Left ventricle myocardium inferior (tissue), 1 donor: ENCODE measurements at places on chromosomes 2 and 18. TPM values are rescaled to one million over a fixed set of nuclear protein-coding genes. Genes with fewer than 3 reads are reported as not detected.

DNA sequence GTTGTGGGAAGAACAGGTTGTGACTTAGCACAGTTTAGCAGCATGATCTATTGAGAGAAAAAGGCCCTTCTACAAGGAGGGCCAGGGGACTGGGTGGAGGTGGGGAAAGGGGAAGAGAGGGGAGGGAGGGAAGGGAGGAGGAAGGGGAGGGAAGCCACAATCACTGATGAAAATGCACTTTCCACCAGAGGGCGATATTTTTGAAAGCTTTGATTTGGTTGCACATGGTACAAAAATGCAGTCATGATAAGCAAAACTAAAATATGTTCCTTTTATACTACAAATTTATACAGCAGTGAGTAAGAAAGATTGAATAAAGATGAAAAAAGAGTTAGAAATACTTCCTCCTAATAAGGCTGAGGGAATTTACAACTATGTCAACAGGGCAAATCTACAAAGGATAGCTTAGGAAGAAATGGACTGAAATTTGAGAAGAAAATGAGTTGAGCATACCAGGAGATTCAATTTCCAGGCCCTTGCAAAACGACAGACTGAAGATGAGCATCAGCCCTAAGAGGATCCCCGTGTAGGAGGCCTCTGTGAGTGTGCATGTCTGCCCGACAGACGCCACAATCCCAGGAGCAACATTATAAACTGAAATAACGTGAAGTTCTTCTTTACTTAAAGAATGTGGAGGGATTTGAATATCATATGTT, 17.2 kb downstream of the SH3YL1 start:
- no peak for DNase-seq
- H3K4me1 ChIP-seq = no peaks in the 10 kb centered on the region
- peaks cover 68% of the 10 kb centered on the region for H3K36me3 ChIP-seq
- H3K4me3 ChIP-seq = no peak overlapping the region
- no peaks in the 10 kb centered on the region for H3K27me3 ChIP-seq
- no peak overlapping the region for H3K27ac ChIP-seq

DNA sequence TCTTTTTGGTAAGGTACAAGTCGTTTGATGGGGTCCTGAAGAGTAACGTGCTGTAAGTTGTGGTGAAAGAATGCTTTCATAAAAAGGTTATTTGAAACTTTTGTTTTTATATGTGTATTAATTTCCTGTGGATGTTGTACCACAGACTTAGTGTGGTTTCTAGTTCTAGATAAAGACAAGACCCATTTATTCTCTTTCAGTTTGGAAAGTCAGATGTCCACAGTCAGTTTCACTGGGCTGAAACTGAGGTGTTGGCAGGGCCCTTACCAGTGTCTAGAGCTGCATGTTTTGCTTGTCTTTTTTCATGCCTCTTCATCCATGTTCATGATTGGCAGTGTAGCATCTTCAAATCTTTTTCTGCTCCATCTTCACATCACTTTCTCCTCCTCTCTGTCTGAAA, 22.1 kb upstream of the DOCK10 start:
- no peaks in the 10 kb centered on the region for H3K4me1 ChIP-seq
- no peak for DNase-seq
- no peaks in the 10 kb centered on the region for H3K27me3 ChIP-seq
- H3K27ac ChIP-seq = no peak overlapping the region
- no peaks in the 10 kb centered on the region for H3K36me3 ChIP-seq
- no peak overlapping the region for H3K4me3 ChIP-seq

GRCh38 chr2:107663632-107664031, 163.1 kb upstream of the RGPD4 start:
- no peaks in the 10 kb centered on the region for H3K27me3 ChIP-seq
- no peak overlapping the region for H3K27ac ChIP-seq
- H3K4me1 ChIP-seq = no peaks in the 10 kb centered on the region

DNA sequence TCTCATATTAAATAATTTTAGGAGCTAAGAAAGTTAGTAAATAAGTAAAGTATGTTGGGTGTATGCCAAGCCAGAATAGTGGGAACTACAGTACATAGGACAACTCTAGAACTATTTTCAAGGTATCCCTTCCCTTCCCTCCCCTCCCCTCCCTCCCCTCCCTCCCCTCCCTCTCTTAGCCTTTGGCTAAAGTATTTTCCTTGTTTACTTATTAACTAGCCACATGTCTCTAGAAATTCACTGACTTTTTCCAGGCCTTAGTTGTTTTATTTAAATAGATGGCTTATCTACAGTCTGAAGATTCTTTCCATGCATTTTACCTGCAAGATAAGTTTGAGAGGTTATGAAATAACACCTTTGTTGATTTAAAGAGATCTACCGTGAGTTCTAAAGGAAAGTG, 402.1 kb downstream of the PARD3B start:
- DNase-seq = no peak
- no peaks in the 10 kb centered on the region for H3K27me3 ChIP-seq
- H3K27ac ChIP-seq = no peak overlapping the region
- no peaks in the 10 kb centered on the region for H3K36me3 ChIP-seq
- no peaks in the 10 kb centered on the region for H3K4me1 ChIP-seq
- H3K4me3 ChIP-seq = no peak overlapping the region

GRCh38 chr18:46335534-46336101, 231.4 kb downstream of the HAUS1 start:
- H3K27me3 ChIP-seq = no peaks in the 10 kb centered on the region
- H3K27ac ChIP-seq = peak overlapping the region; percentile 75
- peak; percentile 28 for DNase-seq

DNA sequence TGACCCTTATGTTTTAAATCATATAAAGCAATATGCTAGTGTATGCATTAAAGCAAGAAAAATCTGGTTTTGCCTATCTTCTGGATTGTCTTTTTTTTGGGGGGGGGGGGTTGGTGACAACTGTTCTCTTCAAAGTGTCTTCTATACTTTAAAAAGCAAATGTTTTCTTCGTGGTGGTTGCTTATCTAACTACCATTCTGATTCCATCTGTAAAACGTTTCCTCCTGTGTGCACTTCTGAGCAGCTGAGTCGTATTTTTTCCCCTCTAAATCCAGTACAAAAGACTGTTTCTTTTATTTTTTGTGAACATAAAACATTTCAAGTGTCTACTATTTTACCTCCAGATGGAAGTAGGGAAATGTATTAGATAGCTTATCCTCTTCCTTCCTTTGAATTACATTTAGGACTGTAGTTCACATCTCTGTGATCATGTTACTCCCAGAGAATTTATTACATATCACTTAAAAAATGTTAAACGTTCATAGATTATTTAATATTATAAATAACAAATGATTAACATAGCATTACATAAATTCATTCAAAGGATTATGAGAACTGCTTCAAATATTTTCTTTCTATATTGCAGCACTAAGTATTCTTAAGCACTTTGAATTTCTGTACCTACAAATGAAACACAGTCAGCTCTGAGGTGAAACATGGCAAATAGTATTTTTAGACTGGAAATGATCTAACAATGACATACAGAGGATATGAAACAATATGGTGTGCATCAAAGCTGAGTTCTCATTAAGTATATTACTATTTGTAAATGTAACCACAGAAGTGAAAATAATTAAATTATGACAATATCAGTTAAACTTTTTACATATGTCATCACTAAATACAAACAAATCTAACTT, 56.4 kb downstream of the SCN3A start:
- DNase-seq = no peak
- no peaks in the 10 kb centered on the region for H3K4me1 ChIP-seq
- H3K36me3 ChIP-seq = no peaks in the 10 kb centered on the region
- H3K27ac ChIP-seq = no peak overlapping the region
- peaks cover 4% of the 10 kb centered on the region for H3K27me3 ChIP-seq
- no peak overlapping the region for H3K4me3 ChIP-seq

DNA sequence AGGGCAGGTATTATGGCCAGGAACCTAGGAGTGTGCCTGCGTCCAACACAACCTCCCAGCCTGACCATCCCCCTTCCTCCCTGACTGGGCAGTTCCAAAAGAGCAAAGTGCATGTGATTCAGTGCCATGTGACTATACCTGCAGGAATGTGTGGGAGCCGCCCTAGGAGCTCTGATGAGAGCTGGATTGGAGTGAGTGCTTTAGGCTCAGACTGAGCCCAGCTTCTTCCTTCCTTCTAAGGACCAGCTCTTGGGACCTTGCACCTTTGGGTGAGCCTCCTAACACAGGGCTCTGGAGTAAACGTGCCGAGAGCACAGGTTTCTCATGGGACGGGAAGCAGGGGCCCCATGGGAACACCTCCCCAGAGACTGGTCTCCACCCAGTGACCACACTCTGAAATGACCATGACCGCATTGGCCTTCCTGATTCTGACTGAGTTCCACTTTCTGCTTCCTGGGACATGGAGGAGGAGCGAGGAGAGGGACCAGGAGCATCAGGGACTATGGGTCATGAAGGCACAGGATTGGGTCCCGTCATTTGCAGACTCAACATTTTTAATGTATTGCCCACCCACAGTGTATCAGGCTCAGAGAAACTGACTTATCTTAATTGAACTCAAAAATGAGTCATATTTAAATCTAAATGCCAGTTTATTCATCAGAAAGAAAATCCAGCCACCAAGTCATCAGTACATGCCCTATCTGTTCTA, 87.8 kb upstream of the BCL2L11 start:
- H3K27ac ChIP-seq = no peak overlapping the region
- H3K4me3 ChIP-seq = no peak overlapping the region
- peaks cover 9% of the 10 kb centered on the region for H3K27me3 ChIP-seq
- DNase-seq = no peak

DNA sequence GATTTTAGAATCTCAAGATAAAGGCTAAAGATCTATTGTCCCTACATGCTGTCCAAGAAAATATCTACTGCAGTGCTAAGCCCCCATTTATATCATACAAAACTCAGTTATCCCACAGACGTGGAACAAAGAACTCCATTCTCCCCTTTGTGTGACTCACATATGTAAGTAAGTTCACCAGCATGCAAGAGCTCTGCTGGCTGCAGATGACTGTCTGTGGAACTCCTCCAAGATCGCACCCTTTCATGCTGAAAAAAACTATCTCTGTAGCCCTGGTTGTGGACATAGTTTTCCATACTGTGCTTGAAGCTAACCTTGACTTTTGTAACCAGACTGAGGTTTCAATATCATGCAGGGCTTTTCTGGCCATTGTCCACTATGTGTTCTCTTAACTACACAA, 207.1 kb downstream of the ZNF521 start:
- H3K4me1 ChIP-seq = peaks cover 24% of the 10 kb centered on the region
- no peak overlapping the region for H3K4me3 ChIP-seq
- no peak overlapping the region for H3K27ac ChIP-seq
- H3K27me3 ChIP-seq = no peaks in the 10 kb centered on the region

GRCh38 chr2:222315443-222316121, 16.8 kb upstream of the PAX3 start:
- H3K4me1 ChIP-seq = peaks cover 28% of the 10 kb centered on the region
- DNase-seq = no peak
- H3K4me3 ChIP-seq = no peak overlapping the region
- H3K36me3 ChIP-seq = no peaks in the 10 kb centered on the region
- H3K27ac ChIP-seq = no peak overlapping the region

DNA sequence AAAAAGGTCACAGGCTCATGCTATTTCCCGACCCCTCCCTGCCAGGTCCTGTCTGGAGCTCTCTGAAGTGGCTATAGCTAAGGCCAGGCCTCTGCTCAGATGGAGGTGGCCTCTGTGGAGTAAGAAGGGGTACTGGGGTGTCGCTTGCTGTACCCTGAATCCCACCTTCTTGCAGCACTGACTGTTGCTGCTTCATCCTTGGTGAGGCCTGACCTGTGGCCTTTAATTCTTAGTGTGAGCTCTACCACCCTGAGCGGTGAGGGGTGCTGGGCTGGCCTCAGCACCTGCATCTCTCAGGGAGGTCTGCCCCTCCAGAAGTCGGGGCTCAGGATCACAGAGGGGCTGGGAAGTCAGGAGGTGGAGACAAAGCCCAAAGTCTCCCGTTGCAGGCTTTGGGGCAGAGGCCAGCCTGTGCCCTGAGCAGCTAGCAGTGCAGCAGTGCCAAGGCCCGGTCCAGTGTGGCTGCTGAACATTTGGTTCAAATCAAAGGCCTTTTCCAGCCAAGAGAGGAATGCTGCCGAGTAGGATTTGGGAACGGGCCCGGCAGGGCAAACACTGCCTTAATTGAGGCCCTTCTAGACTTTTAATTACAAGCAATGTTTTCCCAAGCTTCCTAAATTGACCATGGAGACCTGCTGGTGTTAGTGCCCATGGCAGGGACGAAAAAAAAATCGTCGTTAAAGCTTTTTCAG, 133.5 kb upstream of the HAAO start:
- peaks cover 98% of the 10 kb centered on the region for H3K4me1 ChIP-seq
- H3K4me3 ChIP-seq = no peak overlapping the region
- no peaks in the 10 kb centered on the region for H3K36me3 ChIP-seq
- DNase-seq = no peak
- peak overlapping the region; percentile 92 for H3K27ac ChIP-seq

Gene ARHGAP25
- total RNA-seq = 5.3 TPM

GRCh38 chr18:35343488-35343935, 708 bp downstream of the ZNF24 start:
- peak overlapping the region; percentile 99 for H3K27ac ChIP-seq
- H3K36me3 ChIP-seq = peaks cover 21% of the 10 kb centered on the region
- no peaks in the 10 kb centered on the region for H3K27me3 ChIP-seq
- peaks cover 67% of the 10 kb centered on the region for H3K4me1 ChIP-seq
- peak overlapping the region; percentile 92 for H3K4me3 ChIP-seq
- DNase-seq = no peak

GRCh38 chr2:145861940-145862339, 1342.0 kb upstream of the ZEB2 start:
- no peak for DNase-seq
- H3K36me3 ChIP-seq = no peaks in the 10 kb centered on the region
- H3K27ac ChIP-seq = no peak overlapping the region
- no peaks in the 10 kb centered on the region for H3K27me3 ChIP-seq

Gene BUB1
- total RNA-seq = 0.66 TPM

Gene LYG2
- total RNA-seq = not detected

Gene TACR1
- 0.22 TPM for total RNA-seq

DNA sequence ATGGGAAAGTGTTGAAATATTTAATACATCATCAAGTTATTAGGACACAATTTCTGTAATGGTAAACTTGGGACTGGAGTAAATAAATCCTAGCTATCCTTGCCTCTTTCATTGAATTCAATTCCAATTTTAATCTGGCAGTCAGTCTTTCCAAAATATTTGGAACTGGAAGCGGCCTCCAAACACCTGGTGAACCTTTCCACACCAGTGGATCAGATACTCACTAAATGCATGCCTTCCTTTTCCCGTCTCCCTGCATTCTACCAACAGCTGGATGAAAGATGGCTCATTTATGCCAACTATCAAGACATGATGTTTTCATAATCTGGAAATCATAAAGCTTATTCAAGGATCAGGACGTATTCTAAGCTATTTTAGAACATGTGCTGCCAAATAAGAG, 488.2 kb upstream of the SPHKAP start:
- H3K4me3 ChIP-seq = no peak overlapping the region
- no peak for DNase-seq
- H3K27ac ChIP-seq = no peak overlapping the region
- H3K27me3 ChIP-seq = no peaks in the 10 kb centered on the region
- no peaks in the 10 kb centered on the region for H3K36me3 ChIP-seq

Gene NOSTRIN
- total RNA-seq = 14.7 TPM
